ENCODE measurements at places on chromosomes 3 and 15.

GRCh38 chr3:54889731-54890130 is 38.1 kb downstream of the LRTM1 start:
- no peaks in the 10 kb centered on the region for H3K4me1 ChIP-seq
- no peak overlapping the region for H3K27ac ChIP-seq
- DNase-seq: no peak

DNA sequence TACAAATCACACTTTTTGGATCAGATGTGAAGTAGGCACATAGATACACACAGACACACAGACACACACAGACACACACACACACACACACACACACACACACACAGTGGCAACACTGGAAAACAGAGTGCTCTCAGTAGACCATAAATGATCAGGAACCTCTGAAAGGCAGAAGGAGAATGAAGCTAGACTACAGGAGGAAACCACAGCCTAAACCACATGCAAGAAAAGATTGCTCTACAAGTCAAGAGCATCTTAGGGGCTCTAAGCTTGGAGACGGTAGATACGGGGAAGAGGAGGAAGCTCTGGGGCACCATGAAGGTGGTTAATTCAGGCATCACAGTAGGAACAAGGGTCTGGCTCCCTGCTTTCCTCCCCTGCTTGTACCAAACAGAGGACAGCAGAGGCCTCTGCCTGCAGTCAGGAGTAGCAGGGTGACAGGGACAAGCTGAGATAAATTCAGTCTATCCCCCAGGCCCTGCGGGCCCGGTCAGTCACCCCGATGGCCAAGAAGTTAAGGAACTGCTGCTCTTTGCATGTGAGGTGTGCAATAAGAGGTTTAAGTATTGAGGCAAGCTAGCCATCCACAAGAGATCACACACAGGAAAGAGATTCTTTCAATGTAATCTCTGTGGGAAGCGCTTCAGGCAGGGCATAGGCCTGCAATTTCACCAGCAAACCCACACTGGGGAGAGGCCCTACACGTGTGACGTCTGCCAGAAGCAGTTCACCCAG is 23.5 kb upstream of the ARPIN start:
- H3K4me3 ChIP-seq: no peak overlapping the region
- no peaks in the 10 kb centered on the region for H3K36me3 ChIP-seq
- H3K27ac ChIP-seq: no peak overlapping the region
- no peak for DNase-seq
- peaks cover 8% of the 10 kb centered on the region for H3K27me3 ChIP-seq

DNA sequence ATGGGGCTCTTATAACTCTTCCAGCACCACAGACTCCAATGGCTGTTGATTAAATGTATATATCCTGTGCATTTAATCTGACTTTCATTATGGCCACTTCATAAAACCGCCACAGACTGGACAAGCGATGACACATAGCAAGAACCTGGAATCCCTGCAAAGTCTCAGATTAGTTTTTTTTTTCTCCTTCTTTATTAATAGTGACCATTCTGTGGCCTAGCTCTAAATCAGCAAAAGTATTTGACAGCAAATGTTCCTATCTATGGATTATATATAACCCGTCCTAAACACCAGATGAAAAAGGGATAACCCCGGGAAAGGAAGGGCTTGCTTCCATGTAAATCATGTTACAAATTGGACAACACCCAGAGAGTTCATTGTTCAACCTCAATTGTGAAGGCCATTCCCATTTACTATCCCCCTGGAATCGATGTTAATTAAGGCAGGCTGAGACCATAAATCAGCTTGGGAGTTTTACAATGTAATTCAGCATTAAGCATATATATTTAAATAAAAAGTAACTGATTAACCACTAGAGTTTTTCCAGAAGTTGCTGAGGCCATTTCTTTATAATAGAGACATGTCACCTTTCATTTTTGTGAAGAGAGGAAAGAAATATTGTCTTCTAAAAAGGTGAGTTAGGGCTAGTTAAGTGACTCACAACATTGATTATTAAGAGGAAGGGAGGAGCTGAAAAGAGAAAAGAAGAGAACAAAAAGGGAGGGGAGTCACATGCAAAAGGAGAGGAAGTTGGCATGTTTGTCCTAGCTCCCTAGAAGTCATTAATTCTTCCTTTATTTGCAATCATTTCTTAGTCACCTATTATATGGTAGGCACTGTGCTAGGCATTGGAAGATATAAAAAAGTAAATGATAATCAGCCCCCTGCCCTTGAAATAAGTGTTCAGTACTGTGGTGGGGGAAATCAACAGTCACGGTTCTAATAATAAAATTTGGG is 26.2 kb downstream of the ALDH1A2 start:
- no peaks in the 10 kb centered on the region for H3K4me1 ChIP-seq
- H3K36me3 ChIP-seq: no peaks in the 10 kb centered on the region
- H3K27me3 ChIP-seq: peaks cover 15% of the 10 kb centered on the region
- no peak for DNase-seq
- no peak overlapping the region for H3K27ac ChIP-seq

- no peak overlapping the region for H3K27ac ChIP-seq
- no peaks in the 10 kb centered on the region for H3K4me1 ChIP-seq
- no peaks in the 10 kb centered on the region for H3K36me3 ChIP-seq
- no peak overlapping the region for H3K4me3 ChIP-seq
- DNase-seq: no peak
- H3K27me3 ChIP-seq: no peaks in the 10 kb centered on the region
Observed at GRCh38 chr3:14889205-14889604, 58.2 kb upstream of the NR2C2 start.

- peaks cover 21% of the 10 kb centered on the region for H3K27me3 ChIP-seq
- no peak overlapping the region for H3K4me3 ChIP-seq
- DNase-seq: no peak
- H3K27ac ChIP-seq: no peak overlapping the region
Observed at GRCh38 chr15:66097151-66098021, 156.2 kb downstream of the MEGF11 start.

GRCh38 chr3:181739628-181740027 is 27.9 kb downstream of the SOX2 start:
- peaks cover 8% of the 10 kb centered on the region for H3K27me3 ChIP-seq
- H3K27ac ChIP-seq: no peak overlapping the region
- H3K36me3 ChIP-seq: no peaks in the 10 kb centered on the region
- no peak for DNase-seq

DNA sequence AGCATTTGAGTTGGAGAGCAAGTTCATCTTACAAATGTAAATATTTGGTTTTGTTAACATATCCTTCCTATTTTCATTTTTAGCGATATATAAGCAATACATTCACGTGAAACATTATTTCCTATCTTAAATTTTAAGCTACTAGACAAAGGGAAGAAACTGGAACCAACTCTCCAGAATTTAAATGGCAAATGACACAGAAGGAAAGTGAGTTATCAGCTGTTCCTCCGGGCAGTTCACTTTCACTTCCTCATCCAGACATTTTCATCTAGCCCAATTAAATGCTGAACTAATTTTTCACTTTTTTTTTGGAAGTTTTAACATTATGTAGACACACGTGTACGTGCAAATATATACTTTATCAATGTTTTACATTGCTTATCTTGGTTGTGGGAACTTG is 58.7 kb downstream of the MORC1 start:
- H3K27ac ChIP-seq: no peak overlapping the region
- peaks cover 8% of the 10 kb centered on the region for H3K27me3 ChIP-seq
- H3K4me3 ChIP-seq: no peak overlapping the region
- peaks cover 11% of the 10 kb centered on the region for H3K4me1 ChIP-seq
- H3K36me3 ChIP-seq: no peaks in the 10 kb centered on the region
- no peak for DNase-seq

DNA sequence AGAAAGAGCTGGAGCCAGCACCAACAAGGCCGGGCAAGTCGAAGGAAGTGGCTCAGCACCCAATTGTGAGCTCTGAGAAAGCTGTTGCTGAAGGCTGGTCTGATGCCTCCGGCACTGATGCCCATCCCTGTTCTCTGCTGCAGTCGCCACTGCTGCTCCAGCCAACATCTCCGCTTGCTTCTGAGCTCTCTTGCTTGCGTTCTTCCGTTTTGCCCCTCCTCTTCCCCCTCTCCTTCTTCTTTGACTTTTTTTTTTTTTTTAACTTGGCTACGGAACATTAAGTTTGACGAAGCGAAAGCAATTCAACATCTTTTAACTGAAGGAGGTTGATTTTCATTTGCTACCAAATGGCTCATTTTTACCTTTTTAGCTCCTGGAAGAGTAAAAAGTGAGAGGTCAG is 442.9 kb downstream of the MCTP2 start:
- peaks cover 7% of the 10 kb centered on the region for H3K27me3 ChIP-seq
- no peaks in the 10 kb centered on the region for H3K4me1 ChIP-seq
- no peak overlapping the region for H3K27ac ChIP-seq
- no peak for DNase-seq

DNA sequence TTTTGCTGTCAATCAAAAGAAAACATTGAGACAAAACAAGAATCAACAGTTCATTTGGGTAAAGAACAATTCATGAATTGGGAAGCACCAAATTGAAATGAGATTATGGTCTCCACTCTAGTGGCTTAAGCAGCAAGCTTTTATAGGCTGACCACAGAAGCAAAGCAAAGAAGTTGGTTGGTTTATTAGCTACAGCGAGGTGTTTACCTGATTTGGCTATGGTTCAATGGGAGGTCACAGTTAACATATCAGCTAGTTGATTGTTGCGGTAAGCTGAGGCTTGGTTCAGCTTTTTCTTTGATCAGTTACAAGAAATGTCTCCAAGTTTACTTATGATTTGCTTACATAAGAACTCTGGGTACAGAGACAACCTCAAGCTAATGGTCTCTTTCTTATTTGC is 640.5 kb upstream of the GOLIM4 start:
- no peaks in the 10 kb centered on the region for H3K36me3 ChIP-seq
- no peak overlapping the region for H3K4me3 ChIP-seq
- no peaks in the 10 kb centered on the region for H3K4me1 ChIP-seq
- H3K27ac ChIP-seq: no peak overlapping the region

DNA sequence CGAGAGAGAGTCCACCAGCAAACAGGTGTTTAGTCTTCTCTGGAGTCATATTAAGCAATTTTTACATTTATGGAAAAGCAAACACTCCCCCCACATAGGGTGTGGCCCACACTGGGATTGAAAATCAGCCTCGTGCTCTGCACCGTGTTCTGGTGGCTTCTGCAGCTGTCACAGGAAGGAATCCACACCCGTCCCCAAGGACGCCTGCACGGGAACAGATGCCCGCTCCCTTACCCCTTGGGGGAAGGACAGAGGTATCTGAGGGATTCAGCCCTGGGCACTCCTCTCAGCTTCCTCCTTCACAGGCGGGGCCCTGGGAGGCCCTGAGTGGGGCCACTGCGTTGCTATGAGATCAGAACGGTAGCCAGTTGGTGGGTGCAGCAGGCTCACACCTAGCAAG is 27.8 kb downstream of the LIPC start:
- H3K36me3 ChIP-seq: no peaks in the 10 kb centered on the region
- no peak for DNase-seq

GRCh38 chr3:152444029-152444641 is 175.4 kb downstream of the MBNL1 start:
- H3K4me1 ChIP-seq: peaks cover 21% of the 10 kb centered on the region
- no peak overlapping the region for H3K27ac ChIP-seq

- H3K27me3 ChIP-seq: no peaks in the 10 kb centered on the region
- peak overlapping the region; percentile 20 for H3K27ac ChIP-seq
- DNase-seq: peak; percentile 64
- H3K4me3 ChIP-seq: peak overlapping the region; percentile 62
Observed at GRCh38 chr3:14988988-14989394, 41.6 kb downstream of the NR2C2 start.

DNA sequence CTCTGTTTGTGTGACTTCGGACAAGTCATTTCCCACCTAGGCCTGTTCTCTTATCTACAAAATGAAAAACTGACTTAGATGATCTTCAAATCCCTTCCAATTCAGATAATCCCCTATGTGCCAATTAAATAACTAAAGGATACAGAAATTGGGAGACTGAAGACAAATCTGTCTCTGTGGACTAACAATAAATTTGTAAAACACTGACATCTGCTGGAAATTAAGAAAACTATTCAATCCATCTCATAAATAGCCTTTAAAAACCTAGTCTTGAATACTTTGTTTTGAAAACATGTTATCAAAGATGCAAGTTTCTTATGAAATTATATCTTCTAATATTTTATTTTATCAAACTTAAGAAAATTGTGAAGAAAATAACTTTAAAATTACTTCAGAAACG is 38.3 kb downstream of the MTHFS start:
- H3K4me3 ChIP-seq: no peak overlapping the region
- H3K4me1 ChIP-seq: peaks cover 16% of the 10 kb centered on the region
- DNase-seq: no peak
- no peak overlapping the region for H3K27ac ChIP-seq
- H3K36me3 ChIP-seq: peaks cover 29% of the 10 kb centered on the region

DNA sequence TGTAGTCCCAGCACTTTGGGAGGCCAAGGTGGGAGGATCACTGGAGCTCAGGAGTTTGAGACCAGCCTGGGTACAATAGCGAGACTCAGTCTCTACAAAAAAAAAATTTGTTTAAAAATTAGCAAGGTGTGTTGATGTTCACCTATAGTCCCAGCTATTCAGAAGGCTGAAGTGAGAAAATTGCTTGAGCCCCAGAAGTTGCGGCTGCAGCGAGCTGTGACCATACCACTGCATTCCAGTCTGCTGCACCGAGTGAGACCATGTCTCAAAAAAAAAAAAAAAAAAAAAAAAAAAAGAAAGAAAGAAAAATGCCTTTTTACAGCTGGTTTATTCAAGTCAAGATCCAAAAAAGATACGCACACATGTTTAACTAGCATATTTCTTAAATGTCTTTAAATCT is 17.0 kb upstream of the MUC20 start:
- H3K36me3 ChIP-seq: peaks cover 8% of the 10 kb centered on the region
- DNase-seq: no peak
- H3K27ac ChIP-seq: no peak overlapping the region
- no peak overlapping the region for H3K4me3 ChIP-seq
- H3K27me3 ChIP-seq: no peaks in the 10 kb centered on the region

- H3K27ac ChIP-seq: no peak overlapping the region
- H3K4me3 ChIP-seq: no peak overlapping the region
- H3K36me3 ChIP-seq: peaks cover 16% of the 10 kb centered on the region
- no peak for DNase-seq
Observed at GRCh38 chr15:81270781-81271491, 53.0 kb downstream of the STARD5 start.

DNA sequence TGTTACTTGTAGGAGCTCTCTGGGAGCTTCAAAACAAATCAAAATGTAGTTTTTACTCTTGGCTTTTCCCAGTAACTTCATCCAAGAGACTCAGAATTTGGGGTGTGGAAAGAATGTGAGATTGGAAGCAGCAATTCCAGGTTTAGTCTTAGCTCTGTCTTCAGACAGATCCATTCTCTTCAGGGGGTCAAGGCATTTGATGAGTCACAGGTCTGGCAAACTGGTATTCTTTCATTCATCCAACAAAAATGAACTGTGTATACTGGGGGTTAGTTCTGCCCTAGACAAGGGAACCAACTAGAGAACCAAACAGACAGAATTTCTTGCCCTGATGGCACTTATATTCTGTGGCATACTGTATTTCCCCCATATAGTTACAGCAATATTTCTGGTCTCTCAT is 36.3 kb upstream of the CADPS start:
- DNase-seq: no peak
- no peaks in the 10 kb centered on the region for H3K4me1 ChIP-seq
- H3K27me3 ChIP-seq: no peaks in the 10 kb centered on the region
- H3K27ac ChIP-seq: no peak overlapping the region
- H3K4me3 ChIP-seq: no peak overlapping the region
- no peaks in the 10 kb centered on the region for H3K36me3 ChIP-seq

- no peaks in the 10 kb centered on the region for H3K4me1 ChIP-seq
- H3K36me3 ChIP-seq: no peaks in the 10 kb centered on the region
- DNase-seq: no peak
Observed at GRCh38 chr3:36201546-36201945, 178.8 kb upstream of the STAC start.
